ENCODE measurements at places on chromosomes 4 and X.

DNA sequence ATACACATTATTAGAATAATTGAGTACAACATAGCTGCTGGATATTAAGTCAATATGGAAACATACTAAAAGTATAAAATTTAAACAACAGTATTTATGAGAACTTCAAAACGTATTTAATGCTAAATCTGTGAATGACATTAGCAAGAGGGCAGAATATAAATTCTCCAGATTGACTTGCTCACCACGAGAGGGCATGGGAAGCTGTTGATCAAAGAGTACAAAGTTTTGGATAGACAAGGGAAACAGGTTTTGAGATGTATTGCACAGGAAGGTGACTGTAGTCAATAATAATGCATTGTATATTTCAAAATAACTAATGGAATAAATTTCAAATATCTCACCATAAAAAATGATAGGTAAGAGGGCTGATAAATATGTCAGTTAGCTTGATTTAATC is 768.2 kb downstream of the CENPC start:
- no peak for DNase-seq

- DNase-seq: no peak
Observed at GRCh38 chr4:15493411-15493810, 23.7 kb downstream of the CC2D2A start.

- no peak for DNase-seq
Observed at GRCh38 chr4:74096265-74096980, 2.6 kb downstream of the CXCL2 start.

- DNase-seq: peak; percentile 13
Observed at GRCh38 chr4:103786014-103786413, 66.2 kb upstream of the TACR3 start.

DNA sequence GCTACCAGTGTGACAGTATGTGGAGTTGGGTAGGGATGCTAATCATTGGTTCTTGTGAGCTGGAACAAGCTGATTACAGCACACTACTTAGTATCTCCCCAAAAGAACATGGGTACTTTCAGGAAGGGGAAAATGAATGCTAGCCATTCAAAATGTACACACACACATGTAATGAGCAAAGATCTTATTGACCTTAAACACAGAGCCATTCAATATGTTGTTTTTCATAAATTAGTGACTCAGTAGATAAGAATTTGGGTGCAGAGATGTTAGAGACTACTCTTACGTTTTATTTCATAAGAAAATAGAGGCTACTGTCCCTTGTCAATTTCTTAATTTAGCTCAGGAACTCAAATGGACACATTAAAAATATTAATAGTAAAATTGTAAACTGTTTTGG is 509.5 kb upstream of the ATOH1 start:
- DNase-seq: no peak

- no peak for DNase-seq
Observed at GRCh38 chrX:30027636-30028035, 187.7 kb upstream of the MAGEB2 start.

DNA sequence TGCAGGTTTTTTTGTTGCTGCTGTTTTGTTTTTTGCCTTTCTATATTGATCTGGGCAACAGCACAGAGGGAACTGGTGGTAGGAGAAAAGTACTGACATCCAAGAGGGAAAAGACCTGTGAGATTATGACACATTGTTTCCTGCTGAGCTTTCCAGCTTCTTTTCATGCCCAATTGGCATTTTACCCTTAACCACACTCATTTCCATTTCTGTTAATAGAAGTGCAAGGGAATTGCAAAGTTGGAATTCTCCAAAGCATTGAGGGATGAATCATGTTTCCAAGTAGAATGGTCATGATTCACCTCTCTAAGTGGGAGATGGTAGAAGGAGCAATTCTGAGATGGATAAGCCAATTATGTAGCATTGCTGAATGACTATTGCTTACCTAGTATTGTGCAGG is 161.5 kb downstream of the PPARGC1A start:
- DNase-seq: no peak

Measured in muscle of leg (tissue), 16 donors.